Cardiac muscle cell (in vitro differentiated cells and primary cell): ENCODE measurements at places on chromosomes 2 and 18.

DNA sequence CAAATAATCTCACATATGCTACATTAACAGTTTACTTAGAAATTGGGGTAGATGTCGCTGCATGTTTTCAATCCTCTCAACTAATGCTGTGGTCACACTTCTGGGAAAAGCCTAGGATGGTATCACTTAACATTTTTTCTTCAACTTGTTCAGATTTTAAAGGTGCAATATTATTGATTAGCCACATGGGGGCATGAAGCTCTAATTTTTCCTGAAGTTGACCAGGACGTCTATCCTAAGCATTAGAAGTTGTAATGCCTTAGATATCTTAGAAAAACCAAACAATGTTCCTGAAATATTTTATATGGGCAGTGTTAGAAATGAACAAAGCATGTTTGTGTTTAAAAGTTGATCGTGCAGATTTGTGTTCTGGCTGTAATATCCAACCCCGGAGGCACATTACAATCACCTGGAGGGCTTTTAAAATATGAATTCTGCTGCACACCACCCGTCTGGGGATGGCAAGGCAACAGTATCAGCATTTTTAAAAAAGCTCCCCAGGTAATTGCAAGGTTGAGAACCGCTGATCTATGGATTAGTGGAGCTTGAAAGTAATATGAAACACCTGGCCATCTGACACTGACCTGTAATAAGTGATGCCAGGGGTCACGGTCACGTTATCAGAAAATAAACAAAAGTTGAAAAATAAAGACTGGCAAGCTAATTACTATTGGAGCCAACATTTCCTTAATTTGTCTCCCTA is 100.5 kb upstream of the LMAN1 start:
- peak; percentile 82 for DNase-seq

GRCh38 chr2:100539221-100539620 is 23.6 kb upstream of the PDCL3 start:
- DNase-seq: no peak

DNA sequence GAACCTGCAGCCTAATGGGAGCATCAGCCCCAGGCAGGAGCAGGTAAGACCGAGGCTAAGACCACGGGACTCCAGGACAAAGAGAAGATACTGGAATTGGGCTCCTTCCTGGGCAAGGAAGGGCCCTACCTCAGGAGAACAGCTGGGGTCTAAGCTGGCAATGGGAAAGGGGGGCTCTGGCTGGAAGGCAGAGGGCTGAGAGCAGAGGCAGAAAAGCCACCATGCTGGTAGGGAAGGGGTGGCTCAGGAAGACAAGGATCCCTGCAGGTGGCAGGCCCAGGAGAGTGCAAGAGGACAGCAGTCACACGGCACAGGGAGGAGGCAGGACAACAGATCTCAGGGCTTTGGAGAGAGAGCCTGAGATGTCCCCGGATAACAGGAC is 203.5 kb downstream of the NDUFA10 start:
- no peak for DNase-seq

DNA sequence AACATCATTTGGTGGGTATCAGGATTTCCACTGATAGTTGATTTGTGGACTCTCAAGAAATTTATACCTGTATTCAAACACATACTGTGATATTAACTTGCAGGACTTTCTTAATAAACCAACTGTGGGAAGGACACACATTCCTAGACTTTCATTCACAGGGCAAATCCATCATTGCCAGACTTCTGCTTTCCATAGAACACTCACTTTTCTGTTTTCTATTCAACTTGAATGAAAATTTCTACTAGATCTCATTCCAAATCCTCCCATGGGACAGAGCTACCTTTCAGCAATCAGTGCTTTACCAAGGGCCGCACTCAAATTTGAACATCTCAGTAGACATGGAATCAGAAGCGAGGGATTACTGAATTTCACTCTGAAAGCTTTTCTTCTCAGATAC is 612.5 kb downstream of the IRS1 start:
- DNase-seq: no peak

DNA sequence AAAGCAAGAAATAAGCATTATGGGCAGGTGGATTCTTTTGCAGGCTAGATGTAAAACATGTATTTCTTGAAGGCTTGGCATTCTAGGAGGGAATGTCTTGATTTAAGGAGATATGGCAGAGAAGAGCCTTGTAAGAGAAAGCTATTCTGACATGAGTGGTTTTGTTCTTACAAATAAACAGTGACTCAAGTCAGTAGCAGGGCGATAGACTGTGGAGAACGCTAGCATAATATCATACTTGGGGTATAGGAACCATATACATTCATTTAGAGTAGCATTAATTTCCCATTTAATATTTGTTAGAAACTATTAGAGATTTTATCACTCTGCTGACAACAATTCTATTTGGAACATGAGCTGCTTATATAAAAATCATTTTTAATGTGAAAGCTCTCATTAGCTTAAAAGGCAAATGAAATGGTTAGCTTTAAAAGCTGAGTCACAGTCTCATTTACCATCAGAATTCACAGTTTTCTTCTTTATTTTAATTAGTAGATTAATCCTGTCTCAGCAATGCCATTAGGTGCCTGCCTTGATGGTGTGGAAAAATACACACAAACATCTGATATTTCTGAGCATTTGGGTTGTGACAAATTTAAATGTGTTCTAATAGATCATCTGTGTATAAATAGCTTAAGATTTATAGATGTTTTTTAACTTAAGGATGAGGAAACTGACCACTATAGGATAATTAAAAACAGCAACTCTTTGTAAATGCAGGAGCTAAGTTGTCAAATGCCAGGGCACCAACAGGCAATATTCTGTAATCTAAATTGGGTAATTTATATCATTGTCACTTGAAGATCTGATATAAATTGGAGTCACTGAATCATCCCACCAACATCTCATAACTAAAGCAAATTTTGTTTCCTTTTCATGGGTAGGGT is 276.7 kb downstream of the PLCL1 start:
- no peak for DNase-seq

- no peak for DNase-seq
These were observed 353.9 kb upstream of the SPHKAP start for GRCh38 chr2:228535396-228535795.

DNA sequence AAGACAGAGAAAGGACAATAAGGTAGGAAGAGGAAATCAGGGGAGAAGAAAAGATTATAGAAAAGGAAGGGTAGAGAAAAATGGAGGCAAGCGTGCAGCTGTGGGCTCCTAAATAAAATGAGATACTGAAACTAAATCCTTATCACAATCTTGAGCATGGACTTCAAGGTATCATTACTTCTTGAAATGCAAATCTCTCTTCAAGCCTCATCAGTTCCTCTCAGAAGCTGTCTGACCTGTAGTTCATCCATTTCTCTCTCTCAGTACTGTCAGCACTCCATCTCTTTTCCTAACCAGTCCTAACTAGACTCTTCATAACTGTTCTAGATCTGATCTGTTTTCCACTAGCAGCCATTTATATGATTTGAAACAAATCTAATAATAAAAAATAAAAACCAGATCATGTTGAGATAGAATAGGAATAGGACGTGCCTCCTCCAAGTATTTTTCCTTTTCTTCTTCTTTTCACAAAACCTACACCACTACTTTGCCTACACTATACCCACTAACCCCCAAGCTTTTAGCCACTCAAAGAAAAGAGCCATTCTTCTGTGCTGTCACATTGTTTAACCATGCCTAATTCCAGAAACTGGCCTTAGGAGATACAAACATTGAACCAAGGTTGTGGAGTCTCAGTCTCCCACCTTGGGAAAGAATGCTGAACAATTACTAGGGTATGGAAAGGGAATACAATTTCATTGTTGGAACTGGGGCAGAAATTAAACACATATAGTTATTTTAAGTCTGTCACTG is 21.1 kb downstream of the BABAM2 start:
- no peak for DNase-seq

GRCh38 chr2:195612611-195613495 is 44.2 kb upstream of the SLC39A10 start:
- peak; percentile 76 for DNase-seq

DNA sequence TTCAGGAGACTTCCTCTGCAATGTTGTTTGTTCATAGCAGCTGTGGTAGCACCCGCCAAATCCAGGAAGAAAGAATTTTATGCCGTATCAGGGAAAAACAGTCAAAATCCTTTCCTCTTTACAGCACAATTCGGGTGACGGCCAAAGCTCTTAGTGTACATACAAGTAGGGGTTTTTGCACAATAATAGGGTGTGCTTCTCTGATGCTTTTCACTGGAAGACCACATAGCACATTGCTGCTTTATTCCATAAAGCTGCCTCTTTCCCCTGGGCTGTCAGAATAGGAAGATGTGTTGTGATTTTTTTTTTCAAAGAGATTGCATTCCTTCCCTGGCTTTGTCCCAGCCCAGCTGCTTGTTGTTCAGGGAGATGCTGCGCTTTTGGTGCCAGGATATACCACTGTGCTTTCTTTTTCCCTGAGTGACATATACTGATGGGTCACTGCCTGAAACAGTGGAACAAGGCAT is 27.2 kb upstream of the LANCL1 start:
- no peak for DNase-seq

DNA sequence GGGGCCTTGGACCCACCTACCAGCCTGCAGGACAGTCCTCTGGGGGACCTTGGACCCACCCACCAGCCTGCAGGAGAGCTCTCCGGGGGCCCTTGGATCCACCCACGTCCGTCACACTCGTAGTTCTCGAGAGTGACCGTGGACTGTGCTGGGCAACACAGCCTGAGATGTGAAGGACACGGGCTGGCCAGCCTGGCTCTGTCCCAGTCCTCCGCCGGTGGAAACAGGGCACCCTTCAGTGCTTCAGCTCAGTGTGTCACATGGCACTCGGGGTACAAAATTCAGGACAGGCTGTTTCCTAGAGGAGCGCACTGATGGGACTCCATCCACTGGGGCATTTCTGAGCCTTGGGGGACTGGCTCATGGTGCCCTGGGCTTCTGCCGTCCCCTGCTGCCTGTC is 212.0 kb downstream of the TWIST2 start:
- no peak for DNase-seq

DNA sequence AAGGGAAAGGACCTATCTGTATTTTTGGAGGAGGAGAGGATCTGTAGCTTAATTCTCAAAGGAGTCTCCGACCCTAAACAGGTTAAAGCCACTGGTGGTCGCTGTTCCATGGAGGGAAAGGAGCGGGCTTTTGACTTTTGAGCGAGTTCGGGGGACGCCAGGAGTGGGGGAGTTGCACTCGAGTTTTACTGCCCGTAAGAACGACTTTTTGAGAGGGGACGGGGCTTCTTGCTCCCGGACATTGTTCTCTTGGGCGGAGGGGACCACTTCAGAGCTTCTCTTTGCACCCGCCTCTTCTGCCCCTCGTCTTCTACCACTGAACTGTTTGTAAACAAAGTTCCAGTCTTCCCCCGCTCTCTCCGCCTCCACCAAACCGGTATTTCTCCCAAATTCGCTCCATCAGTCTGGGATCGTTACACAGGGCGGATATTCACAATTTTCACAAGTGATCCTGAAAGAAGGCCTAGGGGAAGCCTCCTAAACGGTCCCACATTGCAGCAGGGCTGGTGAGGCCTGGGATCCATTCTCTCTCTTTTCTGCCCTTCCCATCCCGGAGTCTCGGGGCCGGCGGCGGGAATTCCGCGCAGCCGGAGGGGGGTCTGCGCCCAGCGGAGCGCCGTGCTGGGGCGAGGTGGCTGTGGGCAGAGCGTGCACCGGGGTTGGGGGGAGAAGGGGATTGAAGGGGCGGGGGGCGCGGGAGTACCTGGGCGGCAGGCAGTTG is 6.6 kb downstream of the DLX2 start:
- DNase-seq: no peak

- DNase-seq: no peak
These were observed 4.7 kb downstream of the CD226 start for GRCh38 chr18:69943021-69943420.

DNA sequence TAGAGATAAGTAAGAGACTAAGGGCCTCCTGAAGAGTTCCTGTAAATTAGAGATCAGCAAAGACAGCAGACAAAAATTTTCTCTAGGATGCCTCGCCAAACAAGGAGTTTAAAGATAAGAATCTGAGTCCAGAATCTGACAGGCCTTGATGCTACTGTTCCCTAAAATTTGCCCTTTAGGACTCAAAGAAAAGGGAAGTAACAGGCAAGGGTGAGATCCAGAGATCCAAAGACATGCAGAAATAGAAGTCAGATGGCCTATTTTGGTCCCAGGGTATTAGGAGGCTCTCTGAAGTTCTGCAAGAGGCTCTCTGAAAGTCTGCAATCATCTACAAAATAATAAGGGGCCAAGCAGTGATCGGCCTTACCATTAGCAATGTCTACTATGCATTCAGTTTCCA is 33.0 kb downstream of the GALNT5 start:
- no peak for DNase-seq

- DNase-seq: peak; percentile 82
These were observed 114.0 kb downstream of the HIBCH start for GRCh38 chr2:190205657-190206056.

- peak; percentile 80 for DNase-seq
These were observed 7.6 kb upstream of the MSTN start for GRCh38 chr2:190069936-190070696.

DNA sequence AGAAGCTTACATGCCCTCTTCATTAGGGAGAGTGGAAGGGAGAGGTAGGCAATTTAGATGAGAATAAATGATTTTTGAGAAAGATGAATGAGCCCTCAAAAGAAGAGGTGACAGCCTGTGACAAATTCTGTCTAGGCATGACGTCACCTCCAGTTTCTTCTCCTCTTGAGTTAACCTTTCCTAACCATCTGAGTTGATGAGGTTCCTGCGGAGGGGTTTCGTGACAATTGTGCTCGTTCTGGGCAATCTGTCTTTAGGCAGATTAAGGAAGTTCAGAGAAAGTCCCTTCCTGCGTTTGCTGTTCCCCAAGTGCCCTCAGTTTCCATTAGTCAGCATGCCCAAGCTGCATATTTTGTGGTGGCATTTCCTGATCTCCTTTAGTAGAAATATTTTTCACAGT is 640.2 kb upstream of the SYT4 start:
- DNase-seq: no peak

GRCh38 chr2:85577063-85577385 is 362 bp upstream of the VAMP8 start:
- no peak for DNase-seq

DNA sequence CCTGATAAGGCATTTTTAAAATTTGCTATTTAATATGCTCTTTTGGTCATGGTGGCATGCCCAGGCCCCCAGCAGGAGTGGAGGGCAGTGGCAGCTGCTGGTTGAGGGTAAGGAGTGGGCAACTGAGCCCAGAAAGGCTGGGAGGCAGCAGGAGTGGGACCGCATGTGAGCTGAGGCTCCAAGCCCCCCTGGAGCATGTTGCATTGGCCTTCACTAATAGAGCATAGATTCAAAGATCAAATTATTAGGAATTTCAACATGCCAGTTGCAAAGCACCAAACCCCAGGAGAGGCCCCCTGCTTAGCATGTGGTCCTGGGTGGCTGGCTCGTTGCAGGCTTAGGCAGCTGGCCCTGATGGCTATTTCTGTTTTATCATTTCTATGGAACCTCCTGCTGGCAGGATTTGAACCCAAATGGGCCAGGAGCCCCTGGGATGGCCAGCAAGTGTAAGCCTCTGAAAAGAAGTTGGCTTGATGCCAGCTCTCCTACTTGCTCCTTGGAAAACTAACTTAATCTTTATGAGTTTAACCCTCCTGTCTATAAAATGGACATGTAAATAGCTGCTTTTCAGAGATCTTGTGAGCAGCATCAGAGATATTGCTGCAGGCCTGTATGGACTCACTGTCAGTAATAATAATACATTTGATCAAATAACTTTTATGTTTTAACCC is 42.1 kb upstream of the TMEM131 start:
- DNase-seq: no peak

- DNase-seq: no peak
These were observed 36.0 kb downstream of the SKA1 start for GRCh38 chr18:50410894-50411293.
